ENCODE measurements at places on chromosomes 7 and 10.
A peak's percentile ranks its signal among the peaks of the same experiment; 100 is the strongest.

- no peak for DNase-seq
Measured at GRCh38 chr10:66180581-66181318, 745.1 kb upstream of the LRRTM3 start.

GRCh38 chr7:18495412-18496340 lies at the start of gene HDAC9:
Gene HDAC9 (plus strand): TSS chr7:18495749. CDS start chr7:18496303, 554 bp downstream.
- DNase-seq = no peak

DNA sequence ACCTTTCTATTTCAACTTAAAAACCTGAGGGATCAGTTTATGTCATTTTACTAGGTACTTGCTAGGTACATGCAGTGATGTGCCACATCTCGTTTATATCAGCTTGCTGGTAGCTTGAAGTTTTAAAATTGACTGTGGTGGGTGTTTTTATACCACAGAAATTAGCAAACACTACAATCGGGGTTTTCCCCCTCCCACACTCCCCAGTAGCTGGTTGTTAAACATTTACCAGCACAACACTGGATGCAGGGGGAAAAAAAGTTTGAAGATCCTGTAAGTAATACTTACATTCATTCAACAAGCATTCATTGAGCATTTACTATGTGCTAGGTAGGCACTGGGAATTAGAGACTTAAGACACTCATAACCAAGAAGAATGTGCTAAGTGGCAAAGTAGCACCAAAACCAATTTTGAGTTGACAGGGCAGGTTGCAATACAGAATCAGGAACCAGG lies 32.6 kb downstream of the USP6NL start:
- no peak for DNase-seq

DNA sequence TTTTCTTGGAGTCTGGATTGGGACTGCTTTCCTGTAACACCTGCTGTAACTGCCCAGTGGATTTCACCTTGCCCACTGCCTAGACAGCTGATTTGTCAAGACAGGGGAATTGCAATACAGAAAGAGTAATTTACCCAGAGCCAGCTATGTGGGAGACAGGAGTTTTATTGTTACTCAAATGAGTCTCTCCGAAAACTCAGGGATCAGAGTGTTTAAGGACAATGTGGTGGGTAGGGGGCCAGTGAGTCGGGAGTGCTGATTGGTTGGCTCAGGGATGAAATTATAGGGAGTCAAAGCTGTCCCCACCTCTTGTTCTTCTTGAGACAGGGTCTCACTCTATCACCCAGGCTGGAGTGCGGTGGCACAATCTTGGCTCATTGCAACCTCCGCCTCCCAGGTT lies 25.2 kb upstream of the BNIP3 start:
- no peak for DNase-seq

- DNase-seq = no peak
Measured at GRCh38 chr10:61120805-61121204, 176.8 kb upstream of the RHOBTB1 start.

DNA sequence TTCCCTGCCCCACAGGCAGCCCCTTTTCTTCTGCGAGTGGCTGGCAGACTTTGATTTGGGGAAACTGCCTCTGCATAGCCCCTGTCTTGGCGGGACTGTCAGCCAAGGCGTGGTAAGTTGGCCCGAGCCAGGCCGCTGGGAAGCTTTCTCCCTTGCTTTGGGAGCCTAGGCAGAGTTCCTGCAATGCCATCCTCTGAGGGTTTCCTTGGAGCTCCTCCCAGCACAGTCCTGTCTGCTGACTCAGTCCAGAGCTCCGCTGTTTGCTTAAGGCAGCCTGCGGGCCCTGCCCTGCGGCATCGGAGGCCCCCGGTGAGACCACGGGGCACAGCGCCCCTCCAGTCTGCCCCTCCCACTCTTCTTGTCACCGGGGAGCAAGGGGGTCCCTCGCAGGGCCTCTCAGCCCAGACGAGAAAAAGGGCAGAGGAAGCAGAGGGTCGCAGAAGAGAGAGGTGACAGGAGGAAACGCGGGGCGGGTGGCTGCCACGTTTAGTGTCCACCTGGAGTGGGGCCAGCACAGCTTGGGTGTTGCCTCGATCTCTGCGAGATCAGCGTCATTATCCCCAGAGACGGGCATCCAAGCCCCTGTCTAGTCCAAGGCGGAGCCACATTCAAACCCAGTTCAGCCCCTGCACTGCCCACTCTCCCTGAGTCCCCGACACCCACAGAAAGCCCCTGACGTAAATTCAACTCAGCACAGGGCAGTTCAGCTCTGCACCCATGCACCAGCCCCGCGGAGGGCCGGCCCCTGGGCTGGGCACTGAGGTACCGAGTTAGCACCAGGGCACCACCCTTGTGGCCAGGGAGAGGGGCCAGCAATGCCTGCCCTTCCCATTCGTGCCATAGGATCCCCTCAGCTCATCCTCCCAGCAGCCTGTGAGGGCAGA lies 59.0 kb upstream of the CHST15 start:
- DNase-seq = peak; percentile 69

DNA sequence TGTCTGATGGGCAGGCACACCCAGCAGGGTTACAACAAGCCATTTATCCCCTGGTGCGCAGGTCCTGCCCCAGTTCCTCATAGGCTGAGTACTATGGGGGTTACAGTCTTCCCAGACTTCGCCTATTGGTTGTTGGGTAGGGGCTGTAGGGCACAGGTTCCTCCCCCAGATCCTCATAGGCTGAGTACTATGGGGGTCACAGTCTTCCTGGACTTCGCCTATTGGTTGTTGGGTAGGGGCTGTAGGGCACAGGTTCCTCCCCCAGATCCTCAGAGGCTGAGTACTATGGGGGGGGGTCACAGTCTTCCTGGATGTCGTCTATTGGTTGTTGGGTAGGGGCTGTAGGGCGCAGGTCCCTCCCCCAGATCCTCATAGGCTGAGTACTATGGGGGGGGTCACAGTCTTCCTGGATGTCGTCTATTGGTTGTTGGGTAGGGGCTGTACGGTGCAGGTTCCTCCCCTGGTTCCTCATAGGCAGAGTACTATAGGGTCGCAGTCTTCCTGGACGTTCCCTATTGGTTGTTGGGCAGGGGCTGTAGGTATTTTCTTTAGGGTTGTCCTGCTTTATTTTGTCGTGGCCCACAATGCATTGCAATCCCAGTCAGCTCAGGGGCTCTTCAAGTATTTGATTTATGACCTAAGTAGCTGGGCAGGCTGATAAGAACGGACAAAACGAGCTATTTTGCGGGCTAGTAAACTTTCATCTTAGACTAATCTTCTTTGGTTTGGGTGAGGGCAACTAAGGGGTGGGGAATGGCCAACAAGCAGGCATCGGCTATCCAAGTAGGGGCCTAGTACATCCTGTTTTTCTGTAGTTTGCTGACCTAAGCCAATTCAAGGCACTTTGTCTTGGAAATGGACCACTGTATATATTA lies 3.4 kb downstream of the LRRC27 start:
- DNase-seq = no peak

Data from GOT3 (cell line).